ENCODE measurements at places on chromosomes 6 and 20.

GRCh38 chr6:156182356-156182755 is 594.8 kb upstream of the ARID1B start:
- DNase-seq, result no peak

- no peak for DNase-seq
These were observed 354.0 kb upstream of the RGS17 start for GRCh38 chr6:153485072-153485471.

DNA sequence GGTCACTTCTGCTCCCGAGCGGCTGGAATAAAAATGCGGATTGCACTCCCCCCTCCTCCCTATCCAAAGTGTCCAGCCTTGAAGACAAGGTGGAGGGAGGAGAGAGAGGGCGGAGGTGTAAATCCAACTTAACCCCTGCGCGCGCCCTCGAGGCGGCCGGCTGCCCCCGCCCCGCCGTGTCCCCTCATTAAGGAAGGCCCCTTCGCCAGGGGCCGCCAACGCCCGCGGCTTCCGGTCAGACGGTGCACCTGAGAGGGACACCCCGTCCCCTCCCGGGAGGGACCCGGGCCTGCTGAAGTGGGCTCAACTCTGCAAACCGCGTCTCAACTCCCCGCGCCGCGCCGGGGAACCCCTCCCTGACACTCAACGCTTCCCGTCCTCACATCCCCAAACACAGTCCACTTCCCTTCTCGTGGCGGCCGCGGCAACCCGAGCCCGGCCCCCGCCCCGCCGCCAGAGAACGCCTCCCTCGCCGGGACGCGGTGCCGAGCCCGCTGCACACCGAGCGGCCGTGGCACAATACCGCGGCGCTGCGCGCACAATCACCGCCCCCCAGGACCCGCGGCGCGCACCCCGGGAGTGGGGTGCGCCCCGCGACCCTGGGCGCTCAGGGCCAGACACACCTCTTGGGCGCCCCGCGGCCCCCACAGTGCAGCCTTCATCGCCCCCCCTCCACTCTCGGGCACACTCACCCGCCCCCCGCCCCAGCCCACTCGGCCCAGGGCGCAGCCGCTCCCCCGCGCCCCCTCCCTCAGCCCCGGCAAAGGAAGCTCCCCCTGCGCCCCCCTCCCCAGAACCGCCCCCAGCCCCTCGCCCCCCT is 102.5 kb downstream of the NOL4L start:
- DNase-seq, result no peak

GRCh38 chr6:114577109-114577508 is 234.3 kb upstream of the HS3ST5 start:
- DNase-seq, result no peak

GRCh38 chr20:49119988-49120387 is 68.1 kb downstream of the STAU1 start:
- no peak for DNase-seq

DNA sequence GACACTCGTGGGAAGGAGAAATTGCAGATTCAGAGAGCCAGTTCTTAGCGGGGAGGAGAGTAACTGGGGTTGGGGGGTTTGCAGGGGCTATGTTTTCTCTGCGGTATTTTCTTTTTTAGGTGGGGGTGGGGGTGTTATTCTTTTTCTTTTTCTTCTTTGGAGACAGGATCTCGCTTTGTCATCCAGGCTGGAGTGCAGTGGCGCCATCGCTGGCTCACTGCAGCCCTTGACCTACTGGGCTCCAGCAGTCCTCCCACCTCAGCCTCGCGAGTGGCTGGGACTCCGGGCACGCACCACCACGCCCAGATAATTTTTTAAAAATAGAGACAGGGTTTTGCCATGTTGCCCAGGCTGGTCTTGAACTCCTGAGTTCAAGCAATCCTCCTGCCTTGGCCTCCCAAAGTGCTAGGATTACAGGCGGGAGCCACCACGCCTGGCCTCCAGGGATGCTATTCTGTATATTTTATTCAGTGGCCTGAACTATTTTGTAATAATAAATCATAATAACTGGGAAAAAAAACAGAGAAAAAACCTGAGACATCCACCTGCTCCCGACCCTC is 57.3 kb downstream of the UBE2V1 start:
- no peak for DNase-seq

DNA sequence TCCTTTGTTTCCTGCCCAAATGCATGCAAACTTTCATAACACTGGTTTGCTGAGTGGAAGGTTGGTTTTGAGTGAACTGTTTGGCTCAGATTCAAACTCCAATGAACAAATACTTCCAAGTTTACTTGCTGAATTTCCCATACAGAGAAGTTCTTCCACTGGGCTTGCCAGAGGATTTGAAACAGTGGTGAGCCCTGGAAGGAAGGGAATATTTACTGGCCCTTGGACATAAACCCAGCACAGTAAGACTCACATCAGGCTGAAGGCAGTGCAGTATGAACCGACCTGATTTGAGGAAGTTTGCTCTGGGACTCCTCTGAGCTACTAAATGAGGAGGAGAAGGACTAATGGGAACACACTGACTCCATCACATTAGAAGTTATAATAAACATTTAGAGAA is 3.8 kb downstream of the TRAF3IP2 start:
- no peak for DNase-seq

- DNase-seq, result peak; percentile 41
These were observed 30.0 kb downstream of the ALDH5A1 start for GRCh38 chr6:24524805-24525204.

GRCh38 chr20:46307999-46308257 is 370 bp downstream of the CDH22 start:
- DNase-seq, result no peak

- DNase-seq, result no peak
These were observed 55.3 kb upstream of the TPD52L1 start for GRCh38 chr6:125098253-125098652.

- no peak for DNase-seq
These were observed 46.7 kb downstream of the CD2AP start for GRCh38 chr6:47524136-47524845.

- peak; percentile 57 for DNase-seq
These were observed 61.8 kb downstream of the NFATC2 start for GRCh38 chr20:51480507-51481270.

GRCh38 chr6:14871221-14871620 is 374.6 kb upstream of the JARID2 start:
- no peak for DNase-seq

DNA sequence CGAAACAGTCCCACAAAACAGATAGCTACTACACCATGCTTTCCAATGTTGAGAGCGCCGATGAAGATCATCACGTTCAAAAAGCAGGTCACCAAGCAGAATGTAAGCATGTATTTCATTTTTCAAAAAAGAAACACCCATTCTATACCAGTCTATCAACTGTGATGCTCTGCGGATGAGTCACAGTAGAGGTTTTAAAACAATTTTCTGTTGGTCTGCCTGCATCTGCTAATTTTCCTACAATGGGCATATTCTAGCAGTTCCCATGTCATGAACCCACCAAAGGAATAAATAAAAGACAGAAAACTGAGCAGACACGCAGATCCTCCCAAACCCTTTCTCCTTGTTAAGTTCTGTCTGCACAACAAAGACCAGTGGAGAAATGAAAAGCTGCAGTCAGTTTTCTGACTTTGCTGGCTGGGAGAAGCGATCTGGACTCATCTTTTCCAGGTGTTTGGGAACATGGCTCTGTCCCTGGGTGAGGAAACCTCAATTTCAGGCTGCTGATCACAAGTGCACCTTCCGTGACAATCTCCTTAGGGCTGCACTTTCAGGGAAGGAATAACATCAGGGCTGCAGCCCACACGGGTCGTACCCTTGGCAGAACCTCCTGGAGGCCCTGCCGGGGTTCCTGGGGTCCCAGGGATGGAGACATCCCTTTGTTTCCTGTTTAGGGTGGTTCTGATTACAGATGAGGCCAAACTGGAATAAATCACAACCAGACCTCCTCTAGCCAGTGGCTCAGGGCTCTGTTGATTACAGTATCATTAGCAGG is 200.1 kb downstream of the BMP7 start:
- DNase-seq, result no peak

- DNase-seq, result no peak
These were observed 198.6 kb downstream of the DTNBP1 start for GRCh38 chr6:15464211-15464725.

DNA sequence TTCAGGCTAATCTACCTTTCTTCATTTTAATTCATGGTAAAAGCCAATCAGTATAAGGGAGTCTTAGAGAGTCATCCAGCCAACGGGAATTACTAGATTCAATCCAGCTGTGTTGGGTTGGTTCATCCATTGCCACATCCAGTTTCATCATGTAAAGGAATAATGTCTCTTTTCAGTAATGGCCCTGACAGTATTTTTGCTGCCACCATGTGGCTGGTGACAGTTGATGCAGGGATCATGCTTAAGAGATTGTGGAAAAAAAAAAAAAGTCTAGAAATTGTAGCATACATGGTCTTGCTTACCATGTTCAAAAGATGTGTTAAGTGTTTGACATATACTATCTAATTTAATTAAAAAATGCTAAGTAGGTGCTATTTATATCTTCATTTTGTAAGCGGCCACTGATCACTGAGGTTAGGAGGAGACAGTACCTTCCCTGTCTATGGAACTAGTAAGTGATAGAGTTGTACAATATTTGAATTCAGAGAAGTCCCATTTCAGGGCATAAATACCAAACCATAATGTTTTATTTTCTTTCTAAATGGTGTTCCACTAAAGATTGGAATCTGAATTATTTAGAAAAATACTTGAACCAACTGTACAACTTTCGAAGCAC is 135.9 kb downstream of the KHDRBS2 start:
- DNase-seq, result peak; percentile 10

- no peak for DNase-seq
These were observed 112.0 kb upstream of the CARMIL1 start for GRCh38 chr6:25166955-25167748.

- no peak for DNase-seq
These were observed 6.4 kb downstream of the EYA4 start for GRCh38 chr6:133247581-133247980.

DNA sequence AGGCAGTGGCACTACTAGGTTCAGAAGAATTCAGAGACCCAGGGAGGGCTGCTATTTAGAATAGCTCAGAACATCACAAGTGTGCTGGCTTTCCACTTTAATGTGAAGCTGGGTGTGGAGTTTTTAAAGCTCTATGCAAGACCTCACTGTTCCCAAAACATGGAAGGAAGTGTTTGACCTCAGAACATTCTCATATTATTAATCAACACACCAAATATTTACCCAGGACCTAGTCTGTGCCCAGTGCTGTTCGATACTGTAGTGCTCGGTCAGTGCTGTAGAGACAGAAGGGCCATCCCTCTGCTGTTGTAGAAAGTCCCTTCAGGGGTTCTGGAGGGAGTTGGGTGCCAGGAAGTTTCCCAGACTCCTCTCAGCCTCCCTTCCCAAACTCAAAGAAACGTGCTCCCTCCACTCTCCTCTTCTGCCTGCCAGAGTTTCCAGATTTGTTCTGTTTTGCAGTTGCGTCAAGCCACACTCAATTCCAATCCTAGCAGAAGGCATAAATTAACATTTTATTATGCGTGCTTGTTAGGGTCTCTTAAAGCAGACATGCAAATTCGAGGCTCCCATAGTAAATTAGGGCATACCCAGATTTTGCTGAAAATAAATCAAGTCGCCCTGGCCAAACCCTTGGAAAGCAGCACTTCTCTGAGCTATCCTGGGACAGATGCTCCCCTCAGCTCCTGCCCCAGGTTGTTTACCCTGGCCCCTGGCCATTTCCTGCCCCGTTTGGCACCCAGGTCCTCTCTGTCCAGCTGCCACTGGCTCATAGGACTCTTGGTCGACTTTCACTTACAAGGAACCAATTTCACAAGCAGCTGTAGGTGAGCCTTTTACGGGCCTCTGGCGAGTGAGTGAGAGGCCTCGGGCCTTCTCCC is 248.6 kb downstream of the HIVEP2 start:
- no peak for DNase-seq

DNA sequence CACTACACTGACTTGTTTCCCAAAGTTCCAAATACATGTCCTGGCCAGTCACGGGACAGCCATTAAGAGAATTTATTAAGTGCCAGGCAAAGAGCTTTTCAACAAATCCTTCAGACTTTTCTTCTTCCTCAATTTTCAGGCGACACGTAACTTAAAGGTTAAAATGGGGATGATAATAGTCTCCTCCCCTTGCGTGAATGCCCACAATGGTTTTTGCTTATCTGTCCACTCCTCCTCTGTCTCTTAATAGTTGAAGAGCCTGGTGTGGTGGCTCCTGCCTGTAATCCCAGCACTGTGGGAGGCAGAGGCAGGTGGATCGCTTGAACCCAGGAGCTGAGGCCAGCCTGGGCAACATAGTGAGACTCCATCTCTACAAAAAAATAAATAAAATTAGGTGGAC is 11.4 kb upstream of the PARD6B start:
- no peak for DNase-seq

DNA sequence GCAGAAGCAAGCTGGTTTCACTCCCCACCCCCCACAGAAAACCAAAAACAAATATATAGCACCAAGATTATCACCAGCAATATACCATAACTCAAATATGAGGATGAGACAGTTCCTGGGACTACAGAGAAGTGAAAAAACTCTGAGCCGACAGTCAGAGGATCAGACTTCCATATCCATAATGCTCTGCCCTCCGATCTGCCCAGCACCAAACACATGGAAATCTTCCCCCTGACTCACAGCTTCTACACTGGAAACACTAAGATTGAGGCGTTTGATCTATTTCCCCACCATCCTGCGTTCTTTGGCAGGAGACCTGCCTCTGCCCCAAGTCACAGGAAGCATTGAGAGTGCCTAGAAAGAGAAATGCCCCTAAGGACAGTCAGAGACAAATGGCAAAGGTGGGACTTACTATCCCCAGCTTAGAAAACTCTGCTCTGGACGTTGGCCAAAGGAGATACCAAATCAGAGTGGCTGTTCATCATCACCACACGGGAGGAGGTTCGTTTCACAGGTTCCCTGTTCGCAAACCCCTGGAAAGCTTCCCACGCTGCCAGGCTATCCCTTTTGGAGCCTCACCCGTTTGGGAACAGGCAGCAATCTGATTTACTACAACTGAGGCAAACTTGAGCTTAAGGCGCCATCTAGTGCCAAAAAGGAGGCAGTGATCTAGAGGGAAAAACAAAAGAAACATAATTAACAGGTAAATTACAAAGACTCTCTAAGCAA is 48.7 kb upstream of the SRSF6 start:
- DNase-seq, result no peak

GRCh38 chr6:41215777-41216176 is 12.4 kb upstream of the TREML4 start:
- DNase-seq, result no peak

- DNase-seq, result no peak
These were observed 395.0 kb downstream of the CDKAL1 start for GRCh38 chr6:20929283-20929682.

DNA sequence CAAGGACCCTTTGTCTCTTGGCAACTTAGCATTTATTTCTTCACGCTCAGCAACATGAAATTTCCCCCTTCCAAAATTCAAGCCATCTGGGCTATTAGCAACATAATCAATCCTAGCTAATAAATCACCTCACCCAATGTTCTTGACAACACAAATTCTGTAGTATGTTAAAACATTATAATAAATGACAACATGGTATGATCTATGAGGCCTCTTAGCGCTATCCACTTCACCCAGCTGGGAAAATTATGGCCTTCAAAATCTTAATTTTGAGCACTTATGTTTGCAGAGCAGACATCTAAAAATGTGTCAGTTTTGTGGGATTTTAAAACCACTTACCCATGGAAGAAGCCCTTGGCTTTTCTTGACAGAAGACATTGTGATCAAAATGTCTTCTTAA is 181.9 kb downstream of the HDGFL1 start:
- DNase-seq, result no peak

Data from GM12864 (cell line).